Fibroblast of skin of right biceps (primary cell): ENCODE measurements at places on chromosomes 4 and X.

GRCh38 chr4:185469580-185470154 is 1.9 kb downstream of the CCDC110 start:
- no peak for DNase-seq

- no peak for DNase-seq
Observed at GRCh38 chr4:99642725-99643489, 14.7 kb downstream of the C4orf54 start.

- DNase-seq = no peak
Observed at GRCh38 chr4:56637791-56638190, 43.3 kb downstream of the HOPX start.

GRCh38 chr4:53480909-53481308 is 103.5 kb downstream of the FIP1L1 start:
- peak; percentile 48 for DNase-seq

- no peak for DNase-seq
Observed at GRCh38 chr4:6476893-6477292, 4.5 kb upstream of the PPP2R2C start.

DNA sequence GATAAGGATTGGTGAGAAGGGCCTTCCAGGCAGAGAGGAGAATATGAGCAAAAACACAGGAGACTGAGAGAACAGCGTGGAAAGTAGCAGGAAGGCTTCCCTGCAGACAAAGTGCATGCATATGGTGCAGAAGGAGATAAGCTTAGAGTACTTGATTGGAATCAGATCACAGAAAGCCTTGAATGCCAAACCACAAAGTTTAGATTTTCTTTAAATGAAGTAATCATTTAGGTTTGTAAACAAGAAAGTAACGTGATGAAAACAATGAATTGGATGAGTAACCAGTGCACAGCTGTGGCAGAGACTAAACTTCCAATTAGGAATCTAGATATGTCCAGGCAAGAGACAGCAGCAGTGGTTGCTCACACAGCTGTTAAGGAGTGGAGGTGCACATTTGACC is 83.8 kb upstream of the C1QTNF7 start:
- peak; percentile 72 for DNase-seq

DNA sequence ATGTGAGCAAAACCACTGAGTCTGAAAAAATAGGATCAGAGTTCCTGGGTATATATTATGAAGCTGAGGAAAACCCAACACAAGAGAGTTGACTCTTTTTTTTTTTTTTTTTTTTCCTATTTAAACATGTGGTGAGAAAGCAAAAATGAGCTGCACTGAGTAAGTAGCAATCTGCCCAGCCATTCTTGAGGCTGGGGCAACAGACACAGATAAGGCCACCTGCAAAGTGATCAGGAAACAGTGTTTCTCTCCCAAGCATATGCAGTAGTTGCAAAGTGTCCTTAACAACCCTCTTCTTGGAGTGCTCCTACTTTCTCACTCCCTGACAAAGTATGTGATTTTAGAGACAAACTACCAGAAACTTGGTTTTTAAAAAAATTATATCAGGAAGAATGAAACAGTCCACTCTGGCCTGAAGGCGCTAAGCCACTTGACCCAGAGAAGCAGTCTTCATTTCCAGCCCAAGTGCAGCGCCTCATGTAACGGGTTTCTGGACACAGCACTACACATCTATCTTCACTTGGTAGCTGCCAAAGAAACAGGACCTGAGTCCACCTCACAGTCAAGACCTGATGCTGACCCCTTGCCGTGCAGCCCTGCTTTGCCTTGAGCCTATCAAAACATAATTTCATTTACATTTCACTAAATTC is 124.6 kb upstream of the MAP3K15 start:
- no peak for DNase-seq

- peak; percentile 68 for DNase-seq
Observed at GRCh38 chrX:52923781-52924241, 26.7 kb downstream of the FAM156B start.

DNA sequence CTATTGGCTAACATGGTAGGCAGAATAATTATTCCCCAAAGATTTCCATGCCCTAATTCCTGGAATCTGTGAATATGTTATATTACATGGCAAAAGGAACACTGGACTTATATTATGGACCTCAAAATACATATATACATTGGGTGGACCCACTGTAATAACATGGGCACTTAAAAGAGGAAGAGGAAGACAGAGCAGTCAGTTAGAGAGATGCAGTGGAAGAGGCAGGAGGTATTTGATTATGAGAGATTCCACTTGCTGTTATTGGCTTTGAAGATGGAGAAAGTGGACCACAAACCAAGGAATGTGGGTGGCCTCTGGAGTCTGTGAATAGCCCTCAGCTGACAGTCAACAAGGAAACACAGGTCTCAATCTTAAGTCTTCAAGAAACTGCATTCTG is 14.0 kb upstream of the ART3 start:
- DNase-seq = no peak

DNA sequence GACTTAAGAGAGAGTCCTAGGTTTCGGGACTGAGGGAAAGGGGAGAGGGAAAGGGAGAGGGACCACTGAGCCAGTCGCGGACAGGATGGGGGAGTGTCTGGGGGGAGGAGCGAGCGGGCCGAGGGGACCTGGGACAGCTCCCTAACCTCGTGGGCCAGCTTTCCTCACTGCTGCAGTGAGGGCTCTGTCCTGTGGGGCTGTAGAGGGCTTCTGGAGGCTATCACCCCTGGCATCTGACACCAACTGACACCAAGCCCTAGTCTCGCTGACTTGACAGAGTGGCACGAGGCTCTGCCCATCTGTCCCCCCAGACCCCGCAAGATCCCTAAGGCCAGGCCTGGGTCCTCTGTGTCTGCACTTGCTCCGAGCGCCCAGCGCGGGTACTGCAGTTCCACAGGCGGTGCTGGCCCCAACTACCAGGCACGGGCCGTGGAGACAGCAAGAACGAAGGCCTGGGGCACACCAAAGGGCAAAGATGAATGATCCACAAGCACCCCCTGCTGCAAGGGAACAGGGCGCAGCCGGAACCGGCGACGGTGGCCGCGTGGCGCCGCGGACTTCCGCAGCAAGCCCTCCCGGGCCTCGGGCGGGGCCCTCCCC is 465 bp downstream of the HAUS7 start:
- DNase-seq = no peak

- DNase-seq = no peak
Observed at GRCh38 chrX:39585808-39586207, 511.9 kb downstream of the BCOR start.

GRCh38 chr4:100299046-100299840 is 109.0 kb upstream of the DDIT4L start:
- peak; percentile 98 for DNase-seq

GRCh38 chrX:148878371-148878770 is 378.0 kb downstream of the AFF2 start:
- DNase-seq = peak; percentile 86

DNA sequence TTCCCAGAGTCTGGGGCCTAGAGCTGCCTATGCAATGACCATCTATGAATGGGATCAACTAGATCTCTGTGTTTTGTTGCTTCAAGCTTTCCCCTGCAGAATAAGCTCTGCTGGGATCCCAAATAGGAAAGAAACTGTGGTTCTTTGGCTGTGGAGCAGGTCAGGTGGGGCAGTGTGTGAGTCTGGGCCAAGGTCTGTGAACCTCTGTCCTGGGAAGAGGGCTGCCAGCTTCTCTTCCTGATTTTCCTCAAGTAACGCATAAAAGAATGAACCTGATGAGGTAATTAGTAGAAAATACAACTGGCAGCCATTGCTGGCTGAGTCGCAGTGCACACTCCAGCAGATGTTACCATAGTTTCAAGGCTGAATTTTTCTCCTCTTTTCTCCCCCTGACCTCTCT is 4.6 kb upstream of the PIN4 start:
- DNase-seq = no peak

- no peak for DNase-seq
Observed at GRCh38 chrX:7252013-7252610, 104.2 kb upstream of the PUDP start.

- no peak for DNase-seq
Observed at GRCh38 chrX:69177511-69178162, 12.4 kb upstream of the PJA1 start.

DNA sequence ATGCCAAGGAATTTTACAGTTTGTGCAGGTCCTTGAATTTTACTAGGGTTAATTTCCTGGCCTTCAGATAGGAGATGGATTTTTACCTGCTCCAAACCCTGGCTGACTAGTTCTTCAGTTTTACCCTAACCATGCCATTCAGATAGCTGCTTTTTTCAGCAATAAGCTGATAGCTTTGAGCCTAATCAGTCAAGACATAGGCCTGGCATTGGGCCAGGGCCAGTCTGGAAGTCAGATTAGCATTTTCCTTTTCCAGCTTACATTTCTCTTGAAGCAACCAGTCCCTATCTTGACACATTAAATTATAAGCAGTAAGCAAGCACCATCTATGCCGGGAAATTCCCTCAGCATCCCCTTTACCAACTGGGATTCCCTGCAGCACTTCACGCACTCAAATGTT is 177.1 kb downstream of the ADGRA3 start:
- no peak for DNase-seq

DNA sequence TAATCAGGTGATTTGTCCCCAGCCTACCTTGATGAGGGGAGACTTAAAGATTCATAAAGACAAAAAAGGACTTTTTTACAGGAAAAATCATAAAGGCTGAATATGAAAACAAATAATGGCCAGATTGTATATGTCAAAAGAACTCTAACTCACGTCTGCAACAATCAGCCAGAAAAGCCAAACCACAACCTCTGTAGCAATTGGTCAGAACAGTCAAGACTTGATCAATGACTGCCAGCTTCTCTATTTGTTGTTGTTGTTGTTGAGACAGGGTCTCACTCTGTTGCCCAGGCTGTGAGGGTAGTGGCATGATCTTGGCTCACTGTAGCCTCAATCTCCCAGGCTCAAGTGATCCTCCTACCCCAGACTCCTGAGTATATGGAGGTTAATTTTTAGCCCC is 35.9 kb upstream of the PPA2 start:
- no peak for DNase-seq
